ENCODE measurements at places on chromosomes 5 and 9.
A peak's percentile ranks its signal among the peaks of the same experiment; 100 is the strongest.

GRCh38 chr5:80569961-80570786, at the start of gene ANKRD34B:
Gene ANKRD34B, minus strand, starts transcription at chr5:80570280. Its CDS starts 10,261 bp downstream, at chr5:80560019.
- DNase-seq: no peak

GRCh38 chr9:16450578-16450977, 419.9 kb downstream of the BNC2 start:
- DNase-seq: no peak

DNA sequence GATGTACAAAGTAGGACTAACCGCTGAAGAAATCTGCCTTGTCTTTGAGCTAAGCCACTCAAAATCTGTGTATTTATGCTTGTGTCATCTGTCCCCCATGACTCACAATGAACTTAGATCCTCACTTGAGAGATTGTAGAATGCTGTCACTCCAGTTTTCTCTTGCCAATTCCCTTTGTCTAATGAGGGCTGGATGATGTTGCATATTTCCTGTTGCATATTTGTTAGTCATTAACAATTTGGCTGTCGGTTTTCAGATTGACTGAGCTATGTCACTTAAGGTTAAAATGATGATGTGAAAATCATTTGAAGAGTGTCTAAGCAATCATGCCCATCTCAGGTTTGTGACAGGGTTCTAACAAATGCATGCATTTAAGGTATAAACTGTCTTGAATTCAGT, 481.7 kb downstream of the CDH10 start:
- peak; percentile 46 for DNase-seq

GRCh38 chr5:24439465-24439864, 205.3 kb downstream of the CDH10 start:
- DNase-seq: no peak

DNA sequence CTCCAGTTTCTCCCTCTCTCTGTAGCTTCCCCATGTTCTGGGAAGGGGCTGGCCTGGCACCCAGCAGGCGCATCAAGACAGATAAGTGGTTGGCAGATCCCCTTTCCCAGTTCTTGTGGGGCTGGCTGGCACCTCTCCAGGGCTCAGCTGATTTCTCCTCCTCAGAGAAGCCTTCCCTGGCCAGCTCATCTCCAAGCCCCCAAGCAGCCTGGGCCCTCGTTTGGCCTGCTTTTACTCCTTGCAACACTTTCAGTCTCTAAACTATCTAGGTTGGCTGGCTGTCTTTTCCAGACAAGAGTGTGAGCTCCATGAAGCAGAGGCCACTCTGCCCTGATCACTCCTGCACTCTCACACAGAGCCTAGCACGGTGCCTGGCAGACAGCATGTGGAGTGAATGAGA, 13.5 kb downstream of the MACROH2A1 start:
- DNase-seq: no peak

DNA sequence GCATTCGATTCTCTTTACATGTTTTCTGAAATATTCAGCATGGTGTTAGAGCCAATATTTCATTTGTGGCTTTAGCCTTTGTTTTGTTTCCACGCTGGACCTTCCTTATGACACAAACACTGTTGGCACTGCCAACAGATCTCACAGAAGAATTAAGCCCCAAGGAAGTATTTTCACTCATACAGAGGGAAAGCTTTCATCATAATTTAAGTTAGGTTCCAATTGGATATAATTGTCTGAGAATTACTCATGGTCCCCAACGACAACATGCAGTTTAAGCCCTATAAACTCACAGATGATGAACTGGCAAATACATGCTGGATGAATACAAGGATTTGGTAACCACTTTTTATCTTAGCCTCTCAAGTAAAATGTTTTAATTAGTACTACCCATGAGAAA, 259.5 kb downstream of the EBF1 start:
- DNase-seq: peak; percentile 8

DNA sequence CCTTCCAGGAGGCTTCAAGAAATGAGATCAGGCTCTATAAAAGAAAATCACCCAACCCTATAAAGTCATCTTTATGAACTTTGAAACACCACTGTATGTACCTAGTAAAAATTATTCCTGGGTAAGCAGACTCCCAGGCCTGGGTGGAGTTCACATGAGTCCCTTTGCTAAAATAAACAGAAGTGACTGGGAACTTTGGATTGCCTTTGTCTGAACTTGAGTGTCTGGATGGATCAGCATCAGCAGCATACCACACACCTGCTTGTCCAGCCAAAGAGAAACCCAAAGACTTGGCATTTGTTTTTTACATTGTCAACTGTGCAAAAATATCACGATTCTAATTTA, 79.6 kb upstream of the CDKN2B start:
- no peak for DNase-seq

GRCh38 chr5:174198541-174198940, 153.0 kb downstream of the NSG2 start:
- DNase-seq: no peak

- no peak for DNase-seq
Measured at GRCh38 chr9:3541206-3541605, 15.4 kb upstream of the RFX3 start.

DNA sequence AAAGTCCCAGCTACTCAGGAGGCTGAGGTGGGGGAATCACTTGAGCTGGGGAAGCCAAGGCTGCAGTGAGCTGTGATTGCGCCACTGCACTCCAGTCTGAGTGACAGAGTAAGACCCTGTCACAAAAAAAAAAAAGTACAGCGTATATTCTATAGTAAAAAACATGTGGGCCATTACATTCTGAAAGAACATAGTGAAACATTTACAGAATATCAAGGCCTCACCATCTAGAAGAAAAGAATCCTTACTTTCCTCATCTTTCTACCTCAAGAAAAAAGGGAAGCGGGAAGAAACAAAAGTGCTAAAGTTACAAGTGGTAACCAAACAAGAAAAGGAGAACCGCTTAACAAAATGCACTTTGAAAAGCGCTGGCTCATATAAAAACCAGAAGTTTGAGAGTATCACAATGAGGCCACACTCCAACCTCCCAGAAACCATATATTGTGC, 5.7 kb upstream of the SYK start:
- no peak for DNase-seq

DNA sequence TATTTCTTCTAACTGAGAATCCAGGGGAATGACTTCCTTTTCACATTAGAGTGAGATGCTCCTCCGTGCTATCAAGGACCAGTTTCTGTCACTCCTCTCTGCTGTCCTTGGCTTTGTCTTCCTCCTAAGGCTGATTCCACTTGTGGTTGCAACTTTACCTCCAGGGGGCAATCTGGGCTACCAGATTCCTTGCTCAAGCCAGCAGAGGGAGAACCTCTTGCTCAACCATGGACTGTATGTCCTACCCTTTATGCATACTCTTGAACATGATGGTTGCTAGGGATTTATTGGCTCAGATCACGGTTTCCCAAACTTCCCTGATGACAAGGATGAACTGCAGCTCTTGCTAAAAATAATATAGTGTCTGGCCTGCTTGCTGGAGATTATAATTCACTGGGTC, 24.0 kb downstream of the NNT start:
- DNase-seq: peak; percentile 52

DNA sequence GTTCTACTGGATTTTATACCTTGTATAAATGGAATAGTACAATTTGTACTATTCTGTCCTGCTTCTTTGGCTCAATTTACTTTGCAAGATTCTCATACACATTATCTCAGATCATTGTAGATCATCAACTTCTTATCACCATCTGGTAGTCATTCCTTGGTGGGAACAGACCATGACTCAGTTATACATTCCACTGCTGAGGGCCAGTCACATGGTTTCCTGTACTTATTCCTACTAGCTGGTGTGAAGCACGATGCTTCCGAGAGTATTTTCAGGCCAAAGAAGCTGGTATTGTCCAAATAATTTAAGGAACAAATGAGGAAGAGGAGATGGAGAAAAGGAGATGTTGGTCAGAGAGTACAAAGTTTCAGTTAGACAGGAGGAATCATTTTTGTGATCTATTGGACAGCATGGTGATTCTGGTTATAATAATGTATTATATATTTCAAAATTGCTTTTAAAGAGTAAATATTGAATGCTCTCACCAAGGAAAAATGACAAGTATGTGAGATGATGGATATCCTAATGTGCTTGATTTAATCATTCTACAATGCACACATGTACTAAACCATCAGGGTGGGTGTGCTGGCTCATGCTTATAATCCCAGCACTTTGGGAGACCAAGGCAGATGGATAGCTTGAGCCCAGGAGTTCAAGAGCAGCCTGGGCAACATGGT, 124.1 kb downstream of the SYK start:
- DNase-seq: peak; percentile 89

Data from fibroblast of upper back skin (primary cell).